ENCODE measurements at places on chromosomes 4 and X.

DNA sequence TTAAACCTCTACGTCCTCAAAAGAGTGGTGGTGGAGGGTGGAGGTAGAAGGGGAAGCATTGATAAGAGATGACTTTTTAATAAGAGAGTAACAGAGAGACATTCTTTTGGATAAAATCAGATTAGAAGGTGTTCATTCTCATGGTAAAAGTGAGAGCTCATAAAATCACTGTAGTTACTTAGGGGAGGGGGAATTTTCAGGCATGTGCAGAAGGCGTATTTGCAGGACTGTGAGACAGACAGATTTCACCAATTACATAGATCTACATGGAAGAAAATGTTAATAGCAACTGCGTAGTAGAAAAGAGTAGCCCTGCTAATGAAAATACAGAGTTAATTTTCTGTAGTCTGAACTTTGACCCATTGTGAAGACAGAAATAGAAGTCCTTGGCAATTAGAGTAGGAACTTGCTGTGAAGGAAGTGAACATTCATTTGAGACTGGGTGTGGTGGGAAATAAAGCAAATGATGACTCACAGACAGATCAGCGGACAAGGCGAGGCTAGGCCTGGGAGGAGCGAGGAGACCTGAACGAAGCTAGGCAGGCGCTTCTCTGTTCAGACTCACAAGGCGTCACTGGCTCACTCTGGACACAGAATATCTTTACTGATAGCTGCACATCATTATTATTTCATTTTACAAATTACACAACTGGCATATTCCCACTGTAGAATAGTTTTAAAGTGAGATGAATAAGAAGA is 57.2 kb upstream of the FAM9C start:
- no peak for DNase-seq

GRCh38 chr4:163350672-163351071 is 7.0 kb downstream of the NPY5R start:
- no peak for DNase-seq

DNA sequence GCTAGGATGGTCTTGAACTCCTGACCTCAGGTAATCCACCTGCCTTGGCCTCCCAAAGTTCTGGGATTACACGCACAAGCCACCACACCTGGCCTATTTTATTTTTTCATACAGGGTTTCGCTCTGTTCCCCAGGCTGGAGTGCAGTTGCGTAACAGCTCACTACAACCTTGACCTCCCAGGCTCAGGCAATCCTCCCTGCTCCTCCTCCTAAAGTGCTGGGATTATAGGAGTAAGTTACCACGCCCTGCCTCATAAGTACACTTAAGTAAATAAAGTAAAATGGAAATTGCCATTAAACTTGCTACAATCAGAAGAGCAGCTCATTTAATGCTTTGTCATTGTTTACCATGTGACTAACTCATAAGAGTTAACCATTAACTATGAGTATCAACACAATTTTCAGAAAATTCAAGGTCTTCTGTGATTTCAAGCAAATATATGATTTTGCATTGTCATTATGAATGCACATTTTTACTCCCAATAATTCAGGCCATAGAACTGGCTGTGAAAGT is 12.3 kb downstream of the UGDH start:
- DNase-seq, result no peak

- peak; percentile 11 for DNase-seq
These were observed 8.7 kb downstream of the RIPPLY1 start for GRCh38 chrX:106894392-106894909.

- no peak for DNase-seq
These were observed 237.0 kb downstream of the MGST2 start for GRCh38 chr4:139902321-139903320.

- DNase-seq, result no peak
These were observed 840 bp downstream of the GUF1 start for GRCh38 chr4:44679060-44679459.

DNA sequence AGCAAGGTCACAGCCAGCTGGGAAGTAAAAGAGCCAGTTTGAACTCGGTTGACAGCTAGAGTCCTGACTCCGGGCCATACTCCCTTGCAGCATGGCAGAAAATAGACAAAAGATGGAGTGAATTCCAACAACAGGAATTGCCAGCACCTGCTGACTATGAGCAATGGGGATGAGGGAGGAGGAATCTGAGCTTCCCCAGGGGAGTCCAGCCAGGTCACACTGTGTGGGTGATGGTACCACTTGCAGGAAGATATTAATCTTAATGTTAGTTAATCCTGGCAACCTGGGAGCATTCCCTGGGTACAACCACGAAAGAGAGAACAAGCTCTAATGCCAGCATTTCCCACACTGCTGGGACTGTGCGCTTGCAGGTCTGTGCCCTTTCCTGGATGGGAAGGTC is 48.1 kb upstream of the S100G start:
- no peak for DNase-seq
